Fibroblast of skin of back (primary cell): ENCODE measurements at places on chromosomes 12 and 14.

GRCh38 chr14:79525416-79525815 is 685.9 kb downstream of the DIO2 start:
- DNase-seq = no peak

DNA sequence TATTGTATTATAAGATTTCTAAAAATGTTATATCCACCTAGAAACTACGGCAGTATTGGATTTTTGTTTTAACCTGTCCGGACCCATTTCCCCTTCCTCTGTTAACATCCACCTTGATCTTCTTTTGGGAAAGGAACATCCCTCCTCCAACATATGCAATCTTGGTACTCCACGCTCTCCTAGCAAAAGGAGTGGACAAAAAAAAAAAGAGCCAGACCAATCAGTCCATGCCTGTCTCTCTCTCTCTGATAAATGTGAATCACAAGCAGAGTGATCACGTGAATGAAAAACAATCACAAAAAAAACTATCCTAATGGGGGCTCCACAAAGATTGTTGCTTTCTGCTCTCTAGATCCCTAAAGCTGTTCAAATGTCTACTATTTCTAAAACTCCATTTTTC is 27.1 kb downstream of the OSBPL8 start:
- DNase-seq = no peak

DNA sequence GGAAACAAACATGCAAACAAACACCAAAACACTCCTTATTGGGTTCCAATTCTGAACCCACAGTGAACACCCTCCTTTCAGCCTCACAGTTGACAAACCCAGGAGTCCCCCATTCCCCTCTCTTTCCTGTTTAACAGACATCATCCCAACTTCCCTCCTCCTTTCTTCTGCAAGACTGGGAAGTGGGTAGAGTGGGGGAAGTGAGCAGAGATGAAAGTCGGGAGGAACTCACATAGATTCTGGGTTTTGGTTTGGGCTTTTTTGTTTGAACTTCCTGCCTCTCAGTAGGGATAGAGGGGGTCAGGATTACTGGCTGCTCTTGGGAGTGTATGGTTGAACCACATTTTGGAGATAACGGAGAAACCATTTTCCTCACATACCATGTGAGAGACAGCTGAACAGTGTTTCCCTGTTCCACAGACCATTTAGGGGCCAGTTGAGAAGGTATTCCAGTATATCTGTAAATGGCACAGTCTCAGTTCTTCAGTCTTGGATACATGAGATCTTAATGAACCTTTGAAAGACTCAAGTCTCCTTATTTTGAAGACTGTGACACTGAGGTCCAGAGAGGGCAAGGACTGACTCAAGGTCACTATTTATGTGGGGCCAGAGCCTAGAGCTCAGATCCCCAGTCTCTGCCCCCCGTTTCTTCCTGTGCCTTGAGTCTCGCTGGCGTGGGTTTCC is 3.9 kb upstream of the GPR84 start:
- DNase-seq = no peak

DNA sequence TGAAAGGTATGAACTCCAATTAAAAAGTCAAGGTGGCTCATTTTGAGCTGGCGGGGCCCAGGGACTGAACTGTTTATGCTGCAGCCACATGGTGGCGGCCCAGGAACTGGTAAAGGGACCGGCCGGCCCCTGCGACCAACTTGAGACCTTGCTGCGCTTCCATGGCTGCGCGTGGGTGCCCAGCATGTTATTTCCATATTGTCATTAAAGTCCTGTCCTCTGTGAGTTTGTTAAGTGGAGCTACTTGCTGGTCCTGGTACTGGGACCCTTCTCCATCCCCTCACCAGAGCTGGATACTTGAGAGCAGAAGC is 62.3 kb downstream of the BEGAIN start:
- DNase-seq = peak; percentile 12

GRCh38 chr12:39319180-39319579 is 123.7 kb downstream of the KIF21A start:
- no peak for DNase-seq

GRCh38 chr14:85315290-85315689 is 214.7 kb upstream of the FLRT2 start:
- DNase-seq = no peak

DNA sequence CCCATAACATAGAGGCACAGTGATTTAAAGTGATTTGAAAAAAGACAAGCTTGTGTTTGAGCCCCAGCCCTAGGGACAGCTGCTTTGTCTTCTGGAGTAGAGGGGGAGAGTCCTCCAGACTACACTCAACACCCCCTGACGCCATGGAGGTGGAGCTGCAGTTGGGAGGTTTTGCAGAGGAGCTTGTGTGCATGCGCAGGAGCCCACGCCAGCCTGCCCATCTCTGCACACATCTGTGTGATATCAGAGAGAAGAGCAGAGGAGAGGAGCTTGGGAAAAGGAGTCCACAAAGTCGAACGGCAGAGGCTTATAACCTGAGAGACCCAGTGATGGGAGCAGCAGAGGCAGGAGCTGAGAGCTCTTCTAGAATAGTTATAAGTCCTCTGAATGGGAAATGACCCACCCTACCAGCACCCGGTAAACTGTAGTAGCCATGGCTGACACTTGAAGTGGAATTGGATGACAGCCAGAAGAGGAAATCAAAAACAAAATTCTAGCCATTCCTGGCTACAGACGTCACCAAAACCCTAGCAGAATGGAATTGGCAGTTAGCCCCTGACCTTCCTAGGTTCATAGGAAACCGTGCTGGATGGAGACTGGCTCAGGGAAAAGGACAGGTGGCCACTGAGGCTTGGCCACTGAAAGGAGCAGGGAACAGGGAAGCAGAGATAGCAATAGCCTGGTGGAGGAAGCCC is 185.1 kb upstream of the VASH1 start:
- DNase-seq = no peak

DNA sequence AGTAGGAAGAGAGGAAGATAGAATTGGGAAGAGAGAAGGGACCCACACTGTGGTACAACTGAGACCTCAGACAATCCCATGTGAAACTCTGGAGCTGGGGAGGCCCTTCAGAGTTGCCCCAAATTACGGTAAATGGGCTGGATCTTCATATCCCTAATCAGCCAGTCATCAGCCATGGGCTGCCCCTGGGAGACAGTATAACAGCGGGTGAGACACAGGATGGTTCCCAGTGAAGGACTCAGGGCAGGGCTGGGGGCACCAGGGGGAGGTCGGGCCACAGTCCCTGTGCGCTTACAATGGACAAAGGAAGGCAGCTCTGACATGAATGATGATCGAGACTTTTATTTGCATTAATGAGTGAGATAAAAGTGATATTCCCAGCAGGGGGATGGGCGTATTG is 74.2 kb upstream of the BDKRB2 start:
- DNase-seq = no peak

DNA sequence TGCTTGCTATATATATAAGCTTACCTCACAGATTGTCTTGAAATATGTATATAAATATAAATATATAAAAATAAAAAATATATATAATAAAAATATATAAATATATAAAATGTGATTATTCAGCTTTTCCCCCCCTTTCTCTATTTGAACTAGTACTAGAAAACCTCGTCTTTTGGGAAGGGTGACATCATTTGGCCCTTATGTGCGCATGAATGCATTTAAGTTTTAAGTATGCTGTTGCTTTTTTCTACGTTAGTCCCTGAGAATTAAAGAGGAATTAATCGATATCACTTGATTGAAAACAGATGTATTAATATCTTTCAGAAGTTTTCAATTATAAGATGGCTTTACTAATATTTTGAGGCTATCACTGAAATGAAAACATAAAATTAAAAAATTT is 69.9 kb downstream of the RAD51B start:
- no peak for DNase-seq

DNA sequence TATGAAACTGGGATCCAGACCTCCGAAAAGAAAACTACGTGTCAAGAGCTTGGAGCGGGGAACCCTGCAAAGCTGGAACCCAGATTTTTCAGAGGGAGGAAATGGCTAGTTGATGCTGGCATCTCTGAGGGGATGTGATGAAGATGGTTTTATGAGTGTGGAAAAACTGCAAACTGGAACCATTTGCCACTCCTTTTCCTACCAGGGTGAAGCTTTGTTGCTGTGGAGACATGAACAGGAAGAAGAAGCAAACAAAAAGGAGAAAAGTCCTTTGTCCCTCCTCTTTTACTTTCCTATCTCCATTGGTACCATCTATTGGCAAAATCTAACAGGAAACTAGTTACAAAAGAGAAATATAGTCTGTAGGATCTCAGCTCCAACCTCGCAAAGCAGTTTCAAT is 39.2 kb downstream of the CDK17 start:
- no peak for DNase-seq

GRCh38 chr14:22883173-22883976 is at the start of gene REM2:
REM2 (plus strand) TSS chr14:22883222; CDS start chr14:22883288, 66 bp downstream.
- no peak for DNase-seq

DNA sequence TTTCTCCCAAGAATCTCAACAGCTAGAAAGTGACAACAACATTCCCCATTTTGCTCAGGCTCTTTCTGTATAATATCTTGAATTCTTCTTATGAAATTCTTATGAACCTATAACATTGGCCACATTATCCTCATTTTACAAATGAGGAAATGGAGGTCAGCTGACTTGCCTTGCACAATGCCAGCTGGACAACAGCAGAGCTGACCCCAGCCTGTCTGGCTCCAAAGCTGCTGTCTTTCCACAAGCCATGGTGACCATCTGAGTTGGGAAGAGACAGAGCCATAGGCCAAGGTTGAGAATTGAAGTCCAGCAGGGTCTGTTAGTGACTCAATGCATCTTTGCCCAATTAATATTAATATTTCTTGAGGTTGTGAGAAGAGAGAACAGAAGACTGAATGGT is 87.3 kb downstream of the KSR2 start:
- no peak for DNase-seq

GRCh38 chr14:34507459-34507858 is 32.0 kb downstream of the EAPP start:
- DNase-seq = no peak

DNA sequence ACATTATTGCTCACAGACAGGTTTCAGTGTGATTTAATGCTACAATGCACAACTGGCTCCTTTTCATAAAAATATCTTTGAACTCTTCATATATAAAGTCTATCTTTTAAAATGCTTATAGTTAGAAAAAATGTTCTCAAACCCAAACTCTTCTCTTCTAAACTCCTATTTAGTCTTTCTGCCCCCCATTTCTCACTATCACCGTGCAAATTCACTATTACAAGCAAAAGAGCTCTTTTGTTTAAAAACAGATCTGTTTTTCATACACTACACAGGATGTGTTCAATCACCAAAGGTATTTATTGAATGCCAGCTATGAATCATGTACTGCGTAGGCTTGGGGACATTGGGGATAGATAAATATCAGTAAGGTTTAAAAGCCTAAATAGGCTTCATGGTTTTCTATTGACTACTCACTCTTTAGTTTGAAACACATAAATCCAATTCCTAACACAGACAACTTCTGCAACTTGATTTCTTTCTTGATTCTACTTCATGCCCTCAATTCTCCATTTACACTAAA is 692.3 kb downstream of the C12orf50 start:
- no peak for DNase-seq

GRCh38 chr12:84497819-84498218 is 414.8 kb downstream of the SLC6A15 start:
- peak; percentile 27 for DNase-seq

DNA sequence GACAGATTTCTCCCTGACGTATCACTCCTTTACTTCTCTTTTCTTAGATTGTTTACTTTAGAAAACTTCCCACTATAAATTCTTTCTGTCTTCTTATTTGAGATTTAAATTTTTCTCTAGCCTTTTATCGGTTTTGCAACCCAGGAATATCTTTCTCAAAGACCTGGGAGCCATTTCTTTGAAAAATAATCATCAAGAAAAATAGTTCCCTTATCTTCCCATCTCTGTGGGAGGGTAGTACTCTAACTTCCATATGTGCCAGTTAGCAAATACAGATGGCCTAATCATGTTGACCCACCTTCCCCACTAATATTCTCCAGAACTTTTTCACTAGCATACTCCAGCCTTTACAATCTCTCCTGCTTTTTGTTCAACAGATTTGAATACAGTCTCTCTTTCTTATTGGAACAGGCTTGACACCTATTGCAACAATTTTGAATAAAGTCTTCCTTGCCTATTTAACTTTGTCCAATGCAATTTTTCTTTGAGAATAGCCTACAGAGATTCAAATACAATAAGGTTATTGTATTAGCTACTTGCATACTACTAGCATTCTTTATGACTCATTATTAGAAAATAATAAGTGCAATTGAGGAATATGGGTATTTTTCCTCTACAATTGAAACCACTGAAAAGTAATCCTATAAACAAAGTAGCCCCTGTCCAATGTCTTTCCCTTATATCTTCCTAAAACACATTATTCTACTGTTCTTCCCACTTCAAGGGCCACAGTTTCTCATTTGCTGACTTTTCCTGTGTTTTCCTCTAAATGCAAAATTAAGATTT is 27.4 kb upstream of the KLRB1 start:
- no peak for DNase-seq

DNA sequence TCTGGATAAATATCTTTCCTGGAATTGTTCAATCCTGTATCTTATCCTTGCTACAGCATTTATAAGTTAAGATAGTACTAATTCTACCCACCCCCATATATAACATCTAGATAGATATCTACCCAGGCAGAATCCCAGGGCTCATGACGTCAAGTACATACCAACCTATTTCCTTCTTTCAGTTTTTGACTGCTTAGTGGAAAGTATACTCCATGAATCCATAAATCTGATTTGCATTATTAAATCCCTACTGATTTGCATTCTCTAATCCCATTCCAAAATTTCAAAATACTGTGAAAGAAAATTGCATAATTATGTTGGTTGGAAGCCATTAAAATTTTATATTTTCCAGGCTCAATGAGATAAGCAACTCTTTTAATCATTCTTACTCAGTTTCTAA is 111.7 kb downstream of the KITLG start:
- no peak for DNase-seq

- DNase-seq = no peak
Observed at GRCh38 chr12:96335270-96335669, 65.0 kb downstream of the CDK17 start.

- no peak for DNase-seq
Observed at GRCh38 chr14:58946431-58946830, 242.0 kb upstream of the DAAM1 start.

DNA sequence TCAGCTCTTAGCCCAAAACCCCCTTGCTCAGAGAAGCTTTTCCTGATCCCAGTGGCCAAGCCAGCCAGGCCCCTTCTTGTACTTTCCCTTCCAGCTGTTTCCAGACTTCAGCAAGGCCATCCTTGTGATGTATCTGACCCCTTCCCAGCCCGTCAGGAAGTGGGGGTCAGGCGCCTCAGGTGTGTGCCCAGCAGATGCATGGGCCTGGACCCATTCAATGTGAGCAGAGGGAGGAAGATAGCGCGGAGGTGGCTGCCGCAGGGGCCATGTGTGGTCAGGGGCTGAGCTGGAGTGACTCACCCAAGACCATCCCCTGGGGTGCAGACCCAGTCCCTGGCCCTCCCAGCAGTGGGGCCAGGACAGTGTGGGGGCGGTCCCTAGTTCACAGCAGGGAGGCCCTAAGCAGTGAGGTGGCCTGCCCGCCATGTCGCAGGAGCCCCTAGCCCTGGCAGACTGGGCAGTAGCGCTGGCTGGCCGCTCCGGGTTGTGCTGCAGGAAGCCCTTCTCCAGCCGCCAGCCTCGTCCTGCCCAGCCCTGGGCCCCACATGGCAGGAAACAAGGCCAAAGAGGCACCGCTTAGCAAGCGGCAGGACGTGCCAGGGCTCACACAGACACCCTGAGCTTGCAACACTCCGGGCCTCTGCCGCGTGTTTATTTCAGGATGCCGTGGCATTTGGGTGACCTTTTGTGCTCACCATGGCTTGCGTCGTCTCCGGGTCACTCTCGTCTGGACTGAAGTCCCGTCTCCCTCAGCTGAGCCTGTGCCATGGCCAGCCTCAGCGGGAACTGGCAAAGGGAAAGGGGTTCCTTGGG is 12.0 kb downstream of the ADSS1 start:
- peak; percentile 67 for DNase-seq

GRCh38 chr14:99395909-99396530 is 84.6 kb downstream of the SETD3 start:
- DNase-seq = peak; percentile 58
